ENCODE measurements at places on chromosomes 4 and X.

DNA sequence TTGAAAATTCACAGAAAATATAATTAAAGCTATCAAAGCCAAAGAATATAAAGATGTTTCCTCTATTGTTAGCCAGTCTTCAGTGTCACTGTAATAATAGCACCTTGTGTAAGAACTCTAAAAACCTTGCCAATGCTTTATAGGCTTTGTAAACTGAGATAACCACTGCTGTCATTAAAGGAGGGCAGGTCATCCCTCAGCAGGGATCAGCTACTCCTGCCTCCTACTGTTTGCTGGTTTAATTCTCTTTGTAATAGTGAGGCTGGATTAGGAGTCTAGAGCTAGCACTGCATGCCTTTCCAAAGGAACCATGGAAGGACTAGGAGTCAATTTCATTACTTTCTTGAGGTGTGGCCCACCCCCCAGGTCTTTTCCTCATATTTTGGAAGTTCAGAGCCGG is 46.2 kb downstream of the FHIP1A start:
- no peak for DNase-seq

DNA sequence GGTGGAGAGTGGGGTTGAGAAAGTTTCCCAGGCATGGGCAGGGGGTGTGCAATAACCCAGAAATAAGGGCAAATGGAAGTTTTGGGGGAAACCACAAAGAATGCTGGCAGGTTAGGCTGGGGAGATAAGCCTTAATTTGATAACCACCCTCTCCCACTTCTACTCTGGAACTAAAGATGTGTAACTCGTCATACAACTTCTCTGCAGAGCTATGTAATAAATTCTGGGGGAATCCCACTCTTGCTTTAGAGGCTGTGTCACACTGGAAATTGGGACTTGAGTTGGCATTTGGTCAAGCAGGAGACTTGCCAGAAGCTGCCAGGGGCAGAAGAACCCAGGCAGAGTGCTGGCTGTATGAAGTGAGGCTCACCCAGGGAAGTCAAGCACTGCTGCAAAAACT is 170.9 kb upstream of the CPEB2 start:
- peak; percentile 54 for DNase-seq

GRCh38 chr4:53147197-53147596 is 218.7 kb downstream of the SCFD2 start:
- DNase-seq, result no peak

DNA sequence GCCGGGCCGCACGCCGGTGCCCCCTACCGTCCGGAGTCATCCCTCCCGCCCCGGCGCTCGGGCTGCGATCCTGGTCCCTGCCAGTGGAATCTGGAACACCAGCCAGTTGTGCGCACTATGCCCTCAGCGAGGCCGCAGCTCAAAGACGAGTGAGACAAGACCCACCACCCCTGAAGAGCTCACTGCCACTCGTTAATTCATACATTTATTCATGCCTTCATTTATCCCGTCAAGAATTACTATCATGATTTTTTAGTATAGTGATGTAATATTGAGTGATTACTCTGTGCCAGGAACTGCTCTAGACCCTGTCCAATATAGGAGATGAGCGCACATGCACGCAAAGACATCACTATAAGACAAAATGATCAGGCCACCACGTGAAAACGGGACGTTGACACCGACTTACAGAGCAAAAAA is 247 bp upstream of the PPA2 start:
- peak; percentile 93 for DNase-seq

- no peak for DNase-seq
Observed at GRCh38 chr4:168357941-168358340, 39.4 kb upstream of the DDX60 start.

- peak; percentile 9 for DNase-seq
Observed at GRCh38 chr4:26263165-26263564, 57.6 kb upstream of the RBPJ start.
